Activated naive CD4-positive, alpha-beta T cell treated with anti-CD3 and anti-CD28 coated beads, Interleukin-2, amount 10 ng/mL, durations not matched to agents 7 days and 5 days (primary cell): ENCODE measurements at places on chromosomes 6 and 20.

GRCh38 chr6:11636121-11636520 is 98.6 kb downstream of the TMEM170B start:
- no peak for DNase-seq

GRCh38 chr6:84424956-84425355 is 197.5 kb upstream of the CEP162 start:
- DNase-seq, result no peak

- no peak for DNase-seq
Measured at GRCh38 chr20:9137001-9137400, 68.1 kb downstream of the PLCB4 start.

DNA sequence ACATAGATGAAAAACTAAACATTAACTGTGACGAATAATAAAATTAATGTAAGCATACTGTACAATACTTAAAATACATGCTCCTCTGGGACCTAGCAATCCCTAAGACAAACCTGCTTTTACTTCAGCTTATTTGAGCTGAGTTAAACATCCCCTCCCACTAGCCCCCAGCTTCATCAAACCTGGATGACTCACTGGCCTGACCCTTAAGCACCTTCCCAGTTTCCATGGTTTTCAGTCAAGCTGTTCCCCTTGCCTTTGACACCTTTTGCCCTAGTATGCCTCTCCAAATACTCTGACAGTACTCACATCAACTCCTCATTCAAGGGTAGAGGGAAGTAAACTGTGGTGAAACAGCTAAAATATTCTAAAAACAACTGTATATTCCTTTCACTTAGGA is 4.2 kb downstream of the ELOVL4 start:
- DNase-seq, result no peak
